ENCODE measurements at places on chromosomes 3 and 15.
A peak's percentile ranks its signal among the peaks of the same experiment; 100 is the strongest.

GRCh38 chr3:16513141-16514020, at the start of gene RFTN1:
Gene RFTN1 (minus strand): TSS chr3:16513699. CDS start chr3:16493869, 19,830 bp downstream.
- H3K27me3 ChIP-seq = no peaks in the 10 kb centered on the region
- H3K36me3 ChIP-seq = no peaks in the 10 kb centered on the region
- DNase-seq = no peak
- peaks cover 53% of the 10 kb centered on the region for H3K4me1 ChIP-seq
- peak within 1 kb of the TSS; percentile 79 for H3K27ac ChIP-seq

DNA sequence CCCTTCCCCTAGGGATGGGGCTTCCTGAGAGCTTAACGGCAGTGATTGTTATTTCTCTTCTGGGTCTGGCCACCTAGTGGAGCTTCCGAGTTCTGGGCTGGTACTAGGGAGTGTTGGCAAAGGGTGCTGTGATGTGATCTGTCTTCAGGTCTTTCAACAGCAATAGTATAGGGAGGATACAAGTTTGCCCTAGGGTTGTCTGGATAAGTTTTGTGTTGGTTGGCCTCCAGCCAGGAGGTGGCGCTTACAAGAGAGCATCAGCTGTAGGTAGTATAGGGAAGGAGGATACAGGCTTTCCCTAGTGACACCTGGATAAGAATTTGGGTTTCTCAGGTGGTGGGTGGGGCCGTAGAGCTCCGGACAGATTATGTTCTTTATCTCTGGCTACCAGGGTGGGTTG, 19.2 kb upstream of the CPOX start:
- peaks cover 2% of the 10 kb centered on the region for H3K36me3 ChIP-seq
- H3K4me1 ChIP-seq = no peaks in the 10 kb centered on the region
- no peak overlapping the region for H3K27ac ChIP-seq

GRCh38 chr3:186241910-186242821, 119.9 kb downstream of the DGKG start:
- no peak for DNase-seq
- H3K4me1 ChIP-seq = peaks cover 9% of the 10 kb centered on the region
- H3K27ac ChIP-seq = peak overlapping the region; percentile 33
- H3K36me3 ChIP-seq = no peaks in the 10 kb centered on the region
- peak overlapping the region; percentile 20 for H3K4me3 ChIP-seq
- H3K27me3 ChIP-seq = peaks cover 3% of the 10 kb centered on the region

- H3K4me1 ChIP-seq = peaks cover 33% of the 10 kb centered on the region
- peaks cover 2% of the 10 kb centered on the region for H3K36me3 ChIP-seq
- no peak for DNase-seq
- no peaks in the 10 kb centered on the region for H3K27me3 ChIP-seq
- H3K4me3 ChIP-seq = peak overlapping the region; percentile 62
Measured at GRCh38 chr15:96322536-96323318, 7.8 kb upstream of the NR2F2 start.

- no peaks in the 10 kb centered on the region for H3K27me3 ChIP-seq
- no peaks in the 10 kb centered on the region for H3K4me1 ChIP-seq
- H3K4me3 ChIP-seq = no peak overlapping the region
- H3K27ac ChIP-seq = no peak overlapping the region
- DNase-seq = no peak
Measured at GRCh38 chr3:182440101-182440500, 353.2 kb upstream of the ATP11B start.

GRCh38 chr3:191324936-191325335, 4.3 kb upstream of the CCDC50 start:
- H3K27me3 ChIP-seq = no peaks in the 10 kb centered on the region
- no peak overlapping the region for H3K27ac ChIP-seq
- H3K4me1 ChIP-seq = peaks cover 7% of the 10 kb centered on the region
- no peaks in the 10 kb centered on the region for H3K36me3 ChIP-seq
- no peak for DNase-seq
- no peak overlapping the region for H3K4me3 ChIP-seq

GRCh38 chr15:74252721-74253120, 16.6 kb downstream of the CCDC33 start:
- no peak overlapping the region for H3K4me3 ChIP-seq
- H3K27me3 ChIP-seq = peaks cover 8% of the 10 kb centered on the region
- peaks cover 25% of the 10 kb centered on the region for H3K4me1 ChIP-seq
- no peaks in the 10 kb centered on the region for H3K36me3 ChIP-seq
- H3K27ac ChIP-seq = no peak overlapping the region

GRCh38 chr3:129560269-129560787, 17.4 kb downstream of the H1-8 start:
- peak overlapping the region; percentile 63 for H3K4me3 ChIP-seq
- H3K36me3 ChIP-seq = peaks cover 28% of the 10 kb centered on the region
- no peak for DNase-seq
- H3K4me1 ChIP-seq = peaks cover 69% of the 10 kb centered on the region
- H3K27me3 ChIP-seq = no peaks in the 10 kb centered on the region
- peak overlapping the region; percentile 97 for H3K27ac ChIP-seq

GRCh38 chr15:100030586-100031229, 297.5 kb upstream of the LYSMD4 start:
- H3K4me3 ChIP-seq = no peak overlapping the region
- H3K4me1 ChIP-seq = peaks cover 71% of the 10 kb centered on the region
- H3K36me3 ChIP-seq = peaks cover 7% of the 10 kb centered on the region

GRCh38 chr3:72109327-72110259, 324.6 kb upstream of the PROK2 start:
- no peak for DNase-seq
- H3K4me1 ChIP-seq = peaks cover 15% of the 10 kb centered on the region
- peaks cover 27% of the 10 kb centered on the region for H3K27me3 ChIP-seq
- no peaks in the 10 kb centered on the region for H3K36me3 ChIP-seq
- no peak overlapping the region for H3K27ac ChIP-seq
- H3K4me3 ChIP-seq = no peak overlapping the region

DNA sequence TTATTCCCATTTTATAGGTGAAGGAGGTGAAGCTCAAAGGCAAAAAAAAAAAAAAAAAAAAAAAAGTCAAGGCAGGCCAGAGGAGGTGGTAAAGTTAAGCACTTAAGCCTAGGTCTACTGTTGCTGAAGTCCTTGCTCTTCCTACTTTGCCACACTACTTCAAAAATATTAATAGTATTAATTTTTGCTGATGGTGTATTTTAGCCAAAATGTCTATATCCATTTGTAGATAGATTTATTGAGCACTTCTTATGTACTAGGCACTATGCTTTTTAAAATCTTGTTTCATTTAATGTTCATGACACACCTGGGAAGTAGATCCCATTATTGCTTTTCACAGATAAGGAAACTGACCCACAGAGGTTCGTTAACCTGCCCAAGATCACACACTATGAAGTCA, 247.1 kb upstream of the P2RY1 start:
- no peaks in the 10 kb centered on the region for H3K36me3 ChIP-seq
- no peaks in the 10 kb centered on the region for H3K27me3 ChIP-seq
- DNase-seq = no peak
- no peak overlapping the region for H3K4me3 ChIP-seq
- no peak overlapping the region for H3K27ac ChIP-seq

DNA sequence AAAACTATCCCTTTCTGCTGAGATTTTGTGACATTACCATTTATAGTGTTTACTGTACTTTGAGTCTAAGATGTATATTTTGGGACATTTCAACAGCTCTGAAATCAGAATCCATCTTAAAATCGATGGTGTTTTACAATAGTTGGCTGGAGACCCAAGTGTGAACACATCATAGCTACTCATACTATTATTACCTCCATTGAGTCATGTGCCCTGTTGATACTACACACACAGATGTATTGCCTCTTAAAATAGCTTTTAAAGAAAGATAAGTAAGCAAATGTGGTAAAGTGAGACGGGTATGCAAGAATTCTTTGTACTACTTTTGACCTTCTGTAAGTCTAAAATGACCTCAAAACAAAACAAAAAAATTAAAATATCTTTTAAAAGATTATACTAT, 6.7 kb downstream of the LMOD3 start:
- H3K27ac ChIP-seq = no peak overlapping the region
- H3K4me3 ChIP-seq = no peak overlapping the region
- H3K36me3 ChIP-seq = no peaks in the 10 kb centered on the region
- DNase-seq = no peak
- peaks cover 7% of the 10 kb centered on the region for H3K4me1 ChIP-seq

GRCh38 chr15:25543196-25543595, 104.4 kb upstream of the UBE3A start:
- no peaks in the 10 kb centered on the region for H3K36me3 ChIP-seq
- peaks cover 16% of the 10 kb centered on the region for H3K4me1 ChIP-seq
- H3K27me3 ChIP-seq = no peaks in the 10 kb centered on the region
- DNase-seq = no peak
- H3K4me3 ChIP-seq = no peak overlapping the region
- peak overlapping the region; percentile 29 for H3K27ac ChIP-seq

- DNase-seq = no peak
- no peak overlapping the region for H3K4me3 ChIP-seq
- no peaks in the 10 kb centered on the region for H3K4me1 ChIP-seq
- no peak overlapping the region for H3K27ac ChIP-seq
Measured at GRCh38 chr3:81308306-81308705, 453.1 kb downstream of the GBE1 start.

DNA sequence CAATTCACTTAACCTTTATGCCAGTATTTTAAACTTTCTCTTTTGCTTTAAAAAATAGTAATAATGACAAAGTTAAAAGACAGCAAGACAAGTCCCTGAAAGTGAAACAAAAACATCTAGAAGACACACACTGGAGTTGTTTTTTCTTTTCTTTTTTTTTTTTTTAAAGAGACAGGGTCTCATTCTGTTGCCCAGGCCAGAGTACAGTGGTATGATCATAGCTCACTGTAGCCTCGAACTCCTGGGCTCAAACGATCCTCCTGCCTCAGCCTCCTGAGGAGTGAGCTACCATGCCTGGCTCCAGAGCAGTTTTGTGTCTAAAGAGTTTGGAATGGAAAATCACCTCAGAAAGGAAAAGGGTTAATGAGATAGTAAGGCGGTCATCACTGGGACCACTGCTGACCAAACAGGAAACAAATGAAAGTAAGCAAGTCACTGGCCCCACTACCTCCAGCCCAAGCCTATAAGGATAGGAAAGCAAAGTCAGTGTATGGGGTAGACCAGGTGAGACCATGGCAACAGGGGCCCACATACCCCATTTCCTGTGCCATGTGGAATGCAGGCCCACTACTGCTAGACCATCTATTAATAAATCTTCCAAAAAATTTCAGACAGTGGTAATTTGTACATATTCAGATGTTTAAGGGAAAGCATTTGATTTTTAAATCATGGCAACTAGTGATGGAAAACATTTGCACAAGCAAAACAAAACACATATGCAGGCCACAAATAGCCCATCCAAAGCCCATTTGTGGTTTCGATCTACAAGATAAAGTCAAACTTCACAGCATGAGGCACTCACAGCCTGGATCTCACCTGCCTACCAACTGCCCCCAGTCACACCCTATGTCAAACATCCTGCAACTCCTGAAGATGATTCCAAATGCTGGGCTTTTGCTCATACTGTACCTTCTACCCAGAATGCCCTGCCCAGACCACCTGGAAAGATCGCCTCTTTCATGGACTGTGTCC, 62.6 kb downstream of the OSBPL10 start:
- peak overlapping the region; percentile 60 for H3K27ac ChIP-seq
- peaks cover 7% of the 10 kb centered on the region for H3K36me3 ChIP-seq
- peaks cover 34% of the 10 kb centered on the region for H3K4me1 ChIP-seq
- no peak for DNase-seq
- H3K4me3 ChIP-seq = peak overlapping the region; percentile 51

GRCh38 chr3:21641959-21642358, 109.1 kb downstream of the ZNF385D start:
- no peaks in the 10 kb centered on the region for H3K36me3 ChIP-seq
- DNase-seq = no peak
- H3K4me1 ChIP-seq = peaks cover 6% of the 10 kb centered on the region

DNA sequence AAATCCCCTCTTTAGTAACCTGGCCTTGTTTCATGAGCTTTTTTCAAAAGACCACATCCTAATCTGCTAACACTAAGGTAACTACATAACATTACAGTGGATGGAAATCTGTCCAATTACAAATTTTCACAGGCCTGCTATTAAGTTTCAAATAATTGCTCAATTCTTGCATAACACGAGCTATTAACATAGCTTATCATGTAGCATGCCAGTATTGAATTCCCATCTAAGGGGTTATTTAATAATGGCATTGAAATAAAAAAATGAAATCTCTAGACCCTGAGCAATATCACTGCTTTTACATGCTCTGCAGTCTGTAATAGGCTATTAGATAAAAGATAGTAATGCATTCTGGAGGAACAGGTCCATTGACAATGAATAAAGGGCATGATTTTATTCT, 748.3 kb upstream of the NECTIN3 start:
- H3K36me3 ChIP-seq = no peaks in the 10 kb centered on the region
